ENCODE measurements at places on chromosomes 5 and 9.

DNA sequence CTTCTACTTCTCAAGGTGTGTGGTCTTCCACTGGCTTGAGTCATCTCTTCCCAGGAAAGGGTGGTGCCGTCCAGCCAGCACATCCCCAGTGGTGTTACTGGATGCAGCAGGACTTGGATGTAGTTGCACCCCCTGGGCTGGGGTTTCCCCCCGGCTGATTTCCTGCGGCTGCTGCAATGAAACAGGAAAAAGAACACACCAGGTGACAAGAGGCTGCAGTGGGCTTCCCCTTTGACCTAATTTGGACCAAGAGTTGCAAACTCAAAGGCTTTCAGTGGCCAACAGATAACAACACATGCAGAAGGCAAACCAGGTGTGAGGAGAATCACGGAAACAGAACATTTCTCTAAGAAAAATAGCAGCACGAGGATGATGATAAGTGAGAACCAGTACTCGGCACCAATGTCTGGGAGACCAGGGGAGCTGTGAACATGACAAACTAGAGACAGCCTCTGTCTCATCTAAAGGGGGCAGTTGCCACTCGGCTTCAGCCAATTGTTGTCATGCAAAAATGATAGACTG, 83.7 kb downstream of the PDE6A start:
- DNase-seq: no peak

DNA sequence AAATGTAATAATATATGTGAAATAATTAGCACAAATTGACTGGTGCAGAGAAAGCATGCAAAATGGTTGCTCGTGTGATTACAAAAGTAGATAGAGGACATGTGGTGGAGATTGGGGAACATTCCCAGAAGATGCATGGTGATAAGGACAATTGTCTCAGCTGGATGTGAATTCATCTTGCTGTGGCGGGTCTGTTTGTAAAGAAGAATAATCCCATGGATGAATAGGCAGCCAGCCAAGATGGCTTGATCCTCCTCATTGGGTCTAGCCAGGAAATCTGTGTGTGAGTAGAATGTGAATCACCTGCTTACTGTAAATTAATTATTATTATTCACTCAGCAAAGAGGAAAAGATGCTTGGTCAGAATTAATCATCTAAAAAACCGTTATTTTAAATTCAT, 12.6 kb upstream of the DPYSL3 start:
- DNase-seq: no peak

DNA sequence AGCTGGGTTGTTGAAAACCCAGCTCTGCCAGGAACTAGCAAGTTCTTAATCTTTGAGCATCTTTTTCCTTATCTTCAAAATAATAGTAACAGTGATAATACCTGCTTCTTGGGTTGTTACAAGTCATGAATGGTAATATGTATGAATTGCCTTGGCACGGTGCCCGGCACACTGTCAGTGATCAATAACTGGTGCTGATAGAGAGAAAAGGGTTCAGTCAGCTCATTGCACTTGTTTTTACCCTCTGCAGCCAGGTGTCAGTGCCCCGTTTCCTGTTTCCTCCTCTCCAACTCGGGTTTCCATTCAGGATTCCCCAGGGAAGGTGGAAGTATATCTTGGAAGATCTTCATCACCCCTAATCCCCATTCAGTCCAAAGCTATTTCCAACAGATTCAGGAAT, 15.8 kb upstream of the NIPAL4 start:
- no peak for DNase-seq

GRCh38 chr5:82151204-82151603, 127.0 kb downstream of the RPS23 start:
- DNase-seq: no peak

DNA sequence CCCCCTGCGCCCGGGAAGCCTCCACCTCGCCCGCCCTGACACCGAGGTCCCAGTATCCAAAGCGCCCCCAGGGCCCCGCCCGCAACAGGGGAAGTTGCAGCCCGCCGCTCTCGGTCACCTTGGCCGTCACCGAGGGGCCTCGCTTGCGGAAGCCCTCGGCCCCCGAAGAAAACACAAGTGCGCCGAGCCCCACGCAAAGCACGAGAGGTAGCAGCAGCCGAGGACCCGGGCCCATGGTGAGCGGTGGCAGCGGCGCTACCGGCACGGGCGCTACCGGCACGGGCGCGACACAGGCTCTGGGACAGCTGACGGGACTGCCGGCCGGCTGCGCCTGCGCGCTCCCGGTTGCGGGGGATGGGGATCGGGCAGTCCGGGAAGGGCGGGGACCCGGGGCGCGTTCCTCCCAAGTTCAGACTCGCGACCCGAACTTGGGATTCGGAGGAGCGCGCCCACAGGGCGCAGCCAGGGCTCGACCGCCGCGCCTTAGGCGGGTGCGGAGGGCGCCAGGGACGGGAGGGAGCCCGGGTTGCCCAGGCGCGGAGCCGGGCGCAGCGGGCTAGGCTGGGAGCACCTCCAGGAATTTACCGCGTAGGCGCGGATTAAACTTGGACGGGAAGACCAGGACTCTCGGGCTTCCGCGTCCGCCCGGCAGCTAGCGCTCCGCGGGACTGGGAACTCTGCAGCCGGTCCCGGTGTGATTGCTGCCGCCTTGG, at the start of gene PPIC:
TSS of gene PPIC (minus strand) at position 335 of the 713 bp plus-strand sequence. CDS start at position 235, 100 bp downstream.
- DNase-seq: no peak

GRCh38 chr5:54323495-54323894, 13.1 kb upstream of the ARL15 start:
- DNase-seq: no peak

DNA sequence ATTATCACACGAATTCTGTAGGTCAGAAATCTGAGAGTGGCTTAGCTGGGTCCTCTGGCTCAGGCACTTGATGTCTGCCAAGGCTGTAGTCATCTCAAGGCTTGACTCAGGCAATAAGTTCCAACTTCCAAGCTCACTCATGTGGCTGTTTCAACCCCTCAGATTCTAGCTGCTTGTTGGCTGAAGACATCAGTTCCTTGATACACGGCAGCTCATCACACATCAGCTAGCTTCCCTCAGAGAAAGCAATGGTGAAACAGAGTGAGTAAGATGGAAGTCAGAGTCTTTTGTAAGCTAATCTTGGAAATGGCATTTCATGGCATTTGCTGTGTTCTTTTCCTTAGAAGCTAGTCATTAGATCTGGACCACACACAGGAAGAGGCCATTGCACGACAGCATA, 204.2 kb upstream of the PTGER4 start:
- no peak for DNase-seq

- no peak for DNase-seq
These were observed 14.6 kb downstream of the PAPPA start for GRCh38 chr9:116168231-116168630.

GRCh38 chr5:32928761-32929160, 217.6 kb downstream of the NPR3 start:
- no peak for DNase-seq

GRCh38 chr5:178640331-178641045, 13.6 kb upstream of the CLK4 start:
- DNase-seq: no peak

DNA sequence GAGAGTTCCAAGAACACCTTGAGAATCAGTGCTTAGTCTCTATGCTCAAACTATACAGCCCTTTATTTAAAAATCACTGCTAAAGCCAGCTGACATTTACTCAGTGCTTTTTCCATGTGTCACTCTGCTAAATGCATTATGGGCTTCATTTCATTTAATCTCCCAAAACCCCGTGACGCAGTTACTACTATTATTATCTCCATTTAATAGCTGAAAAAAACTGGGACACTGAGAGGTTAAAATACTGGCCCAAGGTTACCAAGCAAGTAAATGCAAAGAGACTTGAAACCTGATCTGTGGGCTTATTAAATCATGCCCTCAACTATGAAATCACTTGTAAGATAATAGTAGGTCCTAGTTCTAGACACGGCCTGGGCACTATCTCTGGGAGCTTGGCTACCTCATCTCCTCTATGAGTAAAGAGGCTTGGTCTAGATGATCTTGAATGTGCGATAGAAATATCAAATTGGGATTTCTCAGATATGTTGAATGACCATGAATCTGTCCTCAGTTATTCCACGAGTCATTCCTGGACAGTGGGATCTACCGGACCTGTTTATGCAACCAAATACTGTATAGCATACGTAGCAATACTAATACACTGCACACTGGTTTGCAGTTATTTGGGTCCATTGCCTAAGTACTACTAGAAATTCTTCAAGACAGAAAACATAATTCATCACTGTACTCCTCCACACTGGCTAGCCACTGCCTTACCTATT, 32.3 kb downstream of the MARCHF11 start:
- no peak for DNase-seq

- DNase-seq: no peak
These were observed 23.4 kb upstream of the LECT2 start for GRCh38 chr5:135978212-135978631.

DNA sequence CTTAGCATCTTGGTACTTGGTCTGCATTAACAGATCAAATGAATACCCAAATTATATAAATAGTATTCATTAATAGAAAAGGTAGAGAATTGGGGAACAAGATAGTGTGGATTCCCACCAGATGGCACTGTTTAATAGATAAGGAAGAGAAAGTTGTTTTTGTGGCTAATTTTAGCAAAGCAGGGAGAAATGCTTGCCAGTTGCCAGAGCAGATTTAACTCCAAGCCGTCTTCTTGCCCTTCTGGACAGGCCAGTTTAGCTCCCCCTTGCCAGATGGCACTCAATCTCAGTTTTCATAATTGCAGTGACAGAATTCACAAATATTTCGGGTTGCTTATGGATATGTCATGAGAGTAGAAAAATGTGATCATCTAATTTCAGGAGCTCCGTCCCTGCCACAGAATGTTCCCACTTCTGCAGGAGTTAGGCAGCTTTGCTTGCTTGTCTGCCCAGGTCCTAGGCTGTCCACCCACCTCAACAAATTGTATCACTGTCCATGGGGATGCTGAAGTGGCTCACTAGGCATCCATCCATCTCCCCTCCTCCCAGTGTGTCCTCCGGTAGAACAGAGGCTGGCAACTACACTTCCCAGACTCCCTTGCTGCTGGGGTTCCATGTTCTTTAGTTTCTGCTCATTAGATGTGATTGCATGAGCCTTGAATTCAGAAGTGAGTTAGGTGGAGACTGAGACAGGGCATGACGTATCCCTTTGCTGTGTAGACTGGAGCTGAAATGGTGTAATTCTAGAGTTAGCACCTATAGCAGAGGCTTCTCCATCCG, 11.8 kb upstream of the HEXB start:
- no peak for DNase-seq

- DNase-seq: no peak
These were observed 174.0 kb upstream of the IL12B start for GRCh38 chr5:159504106-159504856.

DNA sequence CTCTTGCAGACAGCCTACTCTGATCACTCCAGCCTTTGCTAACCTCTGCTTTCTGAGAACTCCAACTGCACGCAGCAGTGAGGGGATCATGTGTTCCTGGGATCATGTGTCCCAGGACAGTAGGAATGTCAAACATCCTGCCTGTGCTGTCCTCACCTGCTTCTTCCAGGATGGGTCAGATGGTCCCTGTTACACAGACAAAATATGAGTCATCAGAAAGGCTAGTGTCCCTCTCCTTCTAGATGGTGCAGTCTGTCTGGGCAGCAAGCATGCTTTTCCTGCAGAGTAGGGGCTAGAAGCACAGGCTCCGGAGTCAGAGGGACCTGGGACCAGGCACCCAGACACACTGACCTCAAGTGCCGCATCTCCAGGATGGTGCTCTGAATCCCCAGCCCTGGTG, 20.1 kb upstream of the SLC25A48 start:
- no peak for DNase-seq

DNA sequence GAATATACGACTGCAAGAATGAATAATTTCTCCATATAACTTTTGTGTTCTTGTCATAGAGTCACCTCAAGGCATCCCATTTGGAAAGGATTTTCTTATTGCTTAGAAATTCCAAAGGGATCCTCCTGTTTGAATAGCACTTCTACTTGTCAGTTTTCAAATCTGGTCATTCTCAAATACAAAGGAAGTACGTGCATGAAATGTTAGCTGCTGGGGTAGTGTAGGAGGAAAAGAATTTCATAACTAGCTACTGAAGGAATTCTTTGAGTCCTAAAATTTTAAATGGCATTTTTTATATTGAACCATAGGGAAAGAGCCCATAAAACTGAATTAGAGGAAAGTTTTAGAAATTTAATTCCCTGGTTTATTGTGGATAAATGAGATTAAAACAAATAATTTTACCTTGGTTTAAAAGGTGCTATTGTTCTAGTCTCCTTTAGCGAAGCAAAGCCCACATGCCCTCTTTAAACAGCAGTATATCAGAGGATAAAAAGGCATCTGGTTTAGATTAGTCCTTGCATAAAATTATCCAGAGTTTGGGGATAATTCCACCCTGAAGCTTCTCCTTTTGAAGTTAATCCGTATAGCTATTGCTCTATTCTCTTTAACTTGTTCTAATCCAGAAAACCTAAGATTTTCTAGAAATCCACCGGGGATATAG, 2.0 kb upstream of the MPDZ start:
- DNase-seq: no peak

DNA sequence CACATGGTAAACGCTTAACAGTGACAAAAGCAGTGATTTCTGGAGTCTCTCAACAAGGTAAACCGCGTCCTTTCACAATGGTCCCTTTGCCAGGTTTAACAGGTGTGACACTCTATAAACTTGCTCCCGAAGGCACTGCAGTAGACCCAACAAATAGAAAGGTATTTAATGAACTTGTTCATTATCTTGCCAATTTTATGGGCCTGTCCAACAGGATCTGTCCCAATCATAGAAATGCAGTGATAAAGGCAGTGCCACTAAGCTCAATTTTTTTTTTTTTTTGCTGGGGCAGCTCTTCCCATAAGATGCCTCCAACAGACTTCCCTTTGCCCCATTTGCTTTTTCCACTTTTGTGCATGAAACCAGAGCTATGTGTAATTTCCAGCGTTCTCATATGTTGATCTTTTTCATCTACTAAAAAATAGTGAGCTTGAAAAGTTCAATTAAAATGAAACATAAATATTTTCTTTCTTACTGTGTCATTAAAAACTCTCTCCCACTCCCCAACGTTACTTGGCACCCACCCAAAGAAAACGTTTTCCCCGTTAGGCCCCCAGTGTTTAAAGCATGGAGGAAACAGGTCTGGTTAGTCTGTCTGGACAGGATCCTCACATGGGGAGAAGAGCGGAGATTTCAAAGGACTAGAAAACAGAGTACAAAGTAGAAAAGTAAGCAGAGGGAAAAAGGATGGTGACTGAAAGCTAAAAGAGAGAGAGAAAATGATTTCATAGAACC, 80.9 kb upstream of the SPATA31D4 start:
- no peak for DNase-seq

DNA sequence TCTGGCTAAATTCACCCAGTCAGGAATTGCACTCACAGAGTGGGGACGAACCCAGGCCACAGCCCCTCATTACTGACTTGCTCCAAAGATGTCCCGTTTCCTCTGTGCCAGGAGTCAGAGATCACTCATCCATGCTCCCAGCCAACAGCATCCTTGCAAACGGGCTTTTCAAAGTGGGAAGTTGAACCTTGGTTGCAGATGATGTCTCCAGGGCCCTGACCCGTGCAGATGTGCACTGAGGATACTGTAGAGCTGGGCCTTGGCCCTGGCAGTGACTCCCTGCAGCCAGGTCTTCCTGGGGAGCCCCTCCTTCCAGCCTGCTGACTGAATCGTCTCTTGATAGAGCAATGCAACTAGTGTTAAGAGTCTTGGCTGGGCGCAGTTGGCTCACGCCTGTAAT, 22.3 kb downstream of the TCF7 start:
- DNase-seq: no peak
